ENCODE measurements at places on chromosomes 13 and 19.

GRCh38 chr19:29564574-29565005, 38.8 kb downstream of the VSTM2B start:
- DNase-seq = no peak
- no peaks in the 10 kb centered on the region for H3K36me3 ChIP-seq
- no peak overlapping the region for H3K27ac ChIP-seq

GRCh38 chr13:102354011-102354410, 47.8 kb downstream of the FGF14 start:
- DNase-seq = no peak
- no peaks in the 10 kb centered on the region for H3K27me3 ChIP-seq
- H3K4me1 ChIP-seq = no peaks in the 10 kb centered on the region

- DNase-seq = peak; percentile 26
- H3K27me3 ChIP-seq = no peaks in the 10 kb centered on the region
- peak overlapping the region; percentile 63 for H3K4me3 ChIP-seq
Observed at GRCh38 chr19:45492627-45493470, 4.0 kb downstream of the RTN2 start.

DNA sequence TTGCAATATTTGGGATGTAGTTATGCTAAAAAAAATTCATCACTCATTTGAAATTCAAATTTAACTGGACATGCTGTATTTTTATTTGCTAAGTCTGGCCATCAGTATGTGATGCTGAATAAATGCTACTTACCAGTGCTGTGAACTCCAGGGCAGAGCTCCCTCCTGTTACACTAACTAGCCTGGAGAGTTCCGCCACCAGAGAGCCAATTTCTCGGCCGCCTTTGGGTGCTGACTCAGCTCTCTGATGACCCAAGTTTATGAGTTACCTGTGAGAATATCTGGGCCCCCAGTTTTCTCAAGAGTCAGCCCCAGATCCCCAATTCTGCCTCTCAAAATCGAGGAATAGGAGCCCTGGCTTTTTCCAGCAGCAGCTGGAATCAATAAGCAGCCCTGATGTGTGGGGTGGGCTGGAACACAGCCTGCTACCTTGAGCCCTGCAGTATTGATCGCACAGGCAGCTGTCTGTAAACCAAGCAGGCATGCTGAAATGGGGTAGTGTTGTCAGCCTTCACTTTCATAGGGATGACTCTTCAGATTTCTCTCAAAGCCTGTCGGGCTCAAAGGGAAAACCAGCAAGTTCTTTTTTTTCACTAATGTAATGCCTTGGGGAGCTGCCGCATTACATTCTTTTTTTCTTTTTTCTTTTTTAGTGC, 113.7 kb downstream of the DNAJC15 start:
- peaks cover 5% of the 10 kb centered on the region for H3K4me1 ChIP-seq
- H3K27me3 ChIP-seq = no peaks in the 10 kb centered on the region
- DNase-seq = no peak
- no peak overlapping the region for H3K4me3 ChIP-seq
- H3K27ac ChIP-seq = no peak overlapping the region
- no peaks in the 10 kb centered on the region for H3K36me3 ChIP-seq

DNA sequence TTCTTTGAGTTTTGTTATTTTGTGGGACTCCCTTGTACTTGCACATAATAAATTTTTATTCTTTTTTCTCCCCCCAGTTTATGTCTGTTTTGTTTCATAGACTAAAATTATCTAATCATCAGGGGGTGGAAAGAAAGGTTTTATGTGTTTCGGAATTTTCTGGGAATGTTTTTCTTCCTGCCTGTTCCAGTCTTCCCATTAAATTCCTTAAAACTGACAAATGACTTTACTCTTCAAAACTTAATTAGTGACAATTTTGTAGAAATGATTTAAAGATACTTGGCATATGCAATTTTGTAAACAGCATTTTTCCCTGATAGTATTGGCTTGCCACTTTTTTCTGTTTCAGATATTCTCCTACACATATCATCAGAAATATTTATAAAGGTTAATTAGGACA, 1813.4 kb downstream of the PCDH9 start:
- no peaks in the 10 kb centered on the region for H3K27me3 ChIP-seq
- H3K4me3 ChIP-seq = no peak overlapping the region
- H3K4me1 ChIP-seq = no peaks in the 10 kb centered on the region
- no peak for DNase-seq

- no peak overlapping the region for H3K27ac ChIP-seq
- DNase-seq = no peak
- no peaks in the 10 kb centered on the region for H3K36me3 ChIP-seq
- H3K27me3 ChIP-seq = no peaks in the 10 kb centered on the region
- no peak overlapping the region for H3K4me3 ChIP-seq
Observed at GRCh38 chr13:99178636-99179035, 22.0 kb upstream of the UBAC2 start.

GRCh38 chr13:40172149-40172591, 494.3 kb downstream of the FOXO1 start:
- H3K36me3 ChIP-seq = no peaks in the 10 kb centered on the region
- H3K4me1 ChIP-seq = peaks cover 44% of the 10 kb centered on the region
- no peaks in the 10 kb centered on the region for H3K27me3 ChIP-seq
- no peak overlapping the region for H3K4me3 ChIP-seq
- DNase-seq = no peak
- H3K27ac ChIP-seq = peak overlapping the region; percentile 52

DNA sequence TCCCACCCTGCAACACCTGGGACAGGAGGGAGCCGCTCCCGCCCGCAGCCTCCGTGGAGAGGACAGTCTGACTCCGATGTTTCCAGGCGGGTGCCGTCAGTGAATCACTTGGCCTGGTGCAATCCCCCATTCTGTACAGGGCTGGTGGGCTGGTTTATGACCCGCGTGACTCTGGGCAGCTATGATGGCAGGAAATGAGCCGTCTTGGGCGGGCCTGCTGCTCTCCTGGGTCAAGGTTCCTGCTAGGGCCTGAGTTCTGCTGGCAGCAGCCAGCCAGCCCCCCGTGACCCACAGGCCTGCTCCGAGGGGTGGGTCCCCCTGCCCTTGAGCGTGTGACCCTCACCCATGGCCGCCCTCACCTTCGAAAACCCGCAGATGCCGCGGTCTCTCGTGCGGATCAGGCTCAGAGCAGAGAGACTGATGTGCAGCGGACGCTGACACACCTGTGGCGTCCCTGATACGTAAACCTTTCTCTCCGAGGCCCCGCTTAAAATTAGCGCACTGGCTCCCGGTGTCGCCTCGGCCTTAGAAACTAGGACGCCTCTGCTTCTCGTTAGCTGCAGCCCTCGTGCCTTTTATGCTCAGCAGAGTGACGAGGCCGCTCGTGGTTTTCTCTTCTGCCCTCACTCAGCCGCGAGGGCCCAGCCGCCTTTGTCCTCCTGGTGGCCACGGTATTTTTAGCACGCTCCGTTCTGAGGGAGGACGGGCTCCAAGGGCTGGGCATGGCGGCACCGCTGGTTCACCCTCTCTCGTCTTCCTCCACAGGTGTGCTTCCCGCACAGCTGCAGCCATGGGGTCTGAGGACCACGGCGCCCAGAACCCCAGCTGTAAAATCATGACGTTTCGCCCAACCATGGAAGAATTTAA, 63.4 kb downstream of the KDM4B start:
- DNase-seq = no peak
- no peak overlapping the region for H3K27ac ChIP-seq
- no peaks in the 10 kb centered on the region for H3K27me3 ChIP-seq
- H3K4me3 ChIP-seq = no peak overlapping the region
- peaks cover 21% of the 10 kb centered on the region for H3K36me3 ChIP-seq
- peaks cover 6% of the 10 kb centered on the region for H3K4me1 ChIP-seq

DNA sequence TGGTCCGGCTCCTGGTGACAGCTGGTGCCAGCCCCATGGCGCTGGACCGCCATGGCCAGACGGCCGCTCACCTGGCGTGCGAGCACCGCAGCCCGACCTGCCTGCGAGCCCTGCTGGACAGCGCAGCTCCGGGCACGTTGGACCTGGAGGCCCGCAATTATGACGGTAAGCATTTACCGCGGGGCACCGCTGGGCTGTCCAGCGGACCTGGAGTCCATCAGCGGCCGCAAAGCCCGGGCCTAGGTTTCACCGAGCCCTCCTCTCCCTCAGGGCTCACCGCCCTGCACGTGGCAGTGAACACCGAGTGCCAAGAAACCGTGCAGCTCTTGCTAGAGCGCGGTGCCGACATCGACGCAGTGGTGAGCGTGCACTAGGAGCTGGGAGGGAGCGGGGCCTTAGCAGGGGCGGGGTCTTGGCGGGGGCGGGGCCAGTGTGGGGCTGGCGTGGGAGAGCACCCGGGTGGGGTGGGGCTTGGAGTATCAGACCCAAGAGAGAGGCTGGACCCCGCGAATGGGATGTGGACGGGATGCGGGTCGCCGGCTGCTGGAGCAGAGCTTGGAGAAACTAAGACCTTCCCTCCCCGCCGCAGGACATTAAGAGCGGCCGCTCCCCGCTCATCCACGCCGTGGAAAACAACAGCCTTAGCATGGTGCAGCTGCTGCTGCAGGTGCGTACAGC, 8.7 kb downstream of the BCL3 start:
- H3K36me3 ChIP-seq = peaks cover 86% of the 10 kb centered on the region
- DNase-seq = no peak
- H3K4me1 ChIP-seq = peaks cover 21% of the 10 kb centered on the region
- no peaks in the 10 kb centered on the region for H3K27me3 ChIP-seq
- peak overlapping the region; percentile 46 for H3K27ac ChIP-seq

GRCh38 chr13:30984620-30985019, 52.2 kb downstream of the TEX26 start:
- H3K27me3 ChIP-seq = no peaks in the 10 kb centered on the region
- H3K27ac ChIP-seq = no peak overlapping the region
- peaks cover 11% of the 10 kb centered on the region for H3K4me1 ChIP-seq
- no peaks in the 10 kb centered on the region for H3K36me3 ChIP-seq
- H3K4me3 ChIP-seq = no peak overlapping the region

DNA sequence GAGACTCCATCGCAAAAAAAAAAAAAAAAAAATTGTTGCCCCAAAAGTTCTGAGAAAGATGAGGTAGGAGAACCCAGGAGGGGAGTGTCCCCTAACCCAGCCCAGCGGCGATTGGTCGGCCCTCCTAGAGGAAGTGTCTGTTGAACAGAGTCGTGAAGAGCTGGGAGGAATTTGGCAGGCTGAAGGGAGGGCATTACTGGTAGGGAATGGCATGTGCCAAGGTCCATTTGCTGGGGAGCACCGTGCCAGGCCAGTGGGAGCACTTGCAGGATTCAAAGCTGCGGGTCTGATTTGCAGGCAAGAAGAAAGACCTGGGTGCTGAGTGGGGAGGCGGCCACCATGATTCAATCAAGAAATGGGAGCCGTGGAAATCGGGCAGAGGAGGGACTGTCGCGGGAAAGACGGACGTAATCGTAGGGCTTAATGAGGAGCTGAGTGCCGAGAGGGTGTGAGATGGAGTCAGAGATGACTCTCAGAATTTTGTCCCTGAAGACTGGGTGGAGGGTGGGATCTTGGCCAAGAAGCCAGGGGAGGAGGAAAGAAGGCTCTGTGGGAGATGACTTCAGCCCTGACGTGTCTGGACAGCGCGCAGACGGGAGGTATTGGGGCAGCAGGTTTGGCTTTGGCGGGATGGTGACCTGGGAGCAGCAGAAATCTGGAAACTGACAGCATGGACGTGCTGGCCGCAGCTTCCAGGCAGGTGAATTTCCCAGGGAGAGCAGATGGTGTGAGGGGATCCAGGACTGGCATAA, 15.4 kb downstream of the CERS4 start:
- no peaks in the 10 kb centered on the region for H3K27me3 ChIP-seq
- DNase-seq = peak; percentile 80
- H3K27ac ChIP-seq = peak overlapping the region; percentile 5
- H3K4me3 ChIP-seq = peak overlapping the region; percentile 67

GRCh38 chr13:41389580-41389979, 67.8 kb upstream of the RGCC start:
- no peak overlapping the region for H3K4me3 ChIP-seq
- no peaks in the 10 kb centered on the region for H3K36me3 ChIP-seq
- no peak for DNase-seq
- H3K27ac ChIP-seq = no peak overlapping the region
- H3K27me3 ChIP-seq = no peaks in the 10 kb centered on the region
- no peaks in the 10 kb centered on the region for H3K4me1 ChIP-seq

GRCh38 chr13:21006141-21007005, 55.0 kb downstream of the LATS2 start:
- H3K27me3 ChIP-seq = no peaks in the 10 kb centered on the region
- no peak overlapping the region for H3K27ac ChIP-seq
- peaks cover 33% of the 10 kb centered on the region for H3K36me3 ChIP-seq
- H3K4me3 ChIP-seq = no peak overlapping the region
- H3K4me1 ChIP-seq = peaks cover 10% of the 10 kb centered on the region

DNA sequence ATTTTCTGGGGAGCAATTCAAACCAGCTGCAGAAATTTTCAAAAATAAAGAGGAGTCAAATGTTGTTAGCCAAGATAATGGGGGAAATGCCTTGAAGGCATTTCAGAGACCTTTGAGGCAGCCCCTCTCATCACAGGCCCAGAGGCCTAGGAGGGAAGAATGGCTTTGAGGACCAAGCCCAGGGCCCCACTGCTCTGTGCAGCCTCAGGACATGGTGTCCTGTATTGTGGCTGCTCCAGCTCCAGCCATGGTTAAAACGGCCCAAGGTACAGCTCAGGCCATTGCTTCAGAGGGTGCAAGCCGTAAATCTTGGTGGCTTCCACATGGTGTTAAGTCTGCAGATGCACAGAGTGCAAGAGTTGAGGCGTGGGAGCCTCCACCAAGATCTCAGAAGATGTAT, 32.1 kb downstream of the NEK5 start:
- no peak overlapping the region for H3K27ac ChIP-seq
- no peaks in the 10 kb centered on the region for H3K4me1 ChIP-seq
- H3K4me3 ChIP-seq = no peak overlapping the region
- H3K36me3 ChIP-seq = no peaks in the 10 kb centered on the region
- no peaks in the 10 kb centered on the region for H3K27me3 ChIP-seq

DNA sequence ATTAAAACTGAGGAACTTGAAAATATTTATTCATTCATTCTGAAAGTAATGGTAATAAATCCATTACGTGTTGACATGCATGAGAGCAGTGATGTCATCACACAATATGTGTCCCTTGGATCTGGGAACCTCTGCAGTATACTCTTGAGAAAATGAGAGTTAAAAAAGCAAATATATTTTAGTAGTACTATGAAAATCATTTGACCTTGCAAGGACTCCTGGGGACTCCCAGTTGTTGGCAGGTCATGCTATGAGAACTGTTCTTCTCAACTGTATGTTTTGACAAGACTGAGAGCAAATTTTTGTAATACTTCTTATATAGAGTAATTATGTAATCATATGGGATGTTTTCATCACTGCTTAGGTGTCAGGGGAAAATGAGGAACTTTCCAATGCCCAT, 249.4 kb downstream of the PCCA start:
- H3K27me3 ChIP-seq = no peaks in the 10 kb centered on the region
- no peak overlapping the region for H3K4me3 ChIP-seq
- peak; percentile 14 for DNase-seq
- H3K36me3 ChIP-seq = peaks cover 7% of the 10 kb centered on the region
- H3K4me1 ChIP-seq = no peaks in the 10 kb centered on the region
- H3K27ac ChIP-seq = no peak overlapping the region

Data from MCF 10A (cell line).